BE2C (cell line): ENCODE measurements at places on chromosomes 7 and 10.

GRCh38 chr10:61923210-61923949, 21.9 kb downstream of the ARID5B start:
- DNase-seq: no peak

DNA sequence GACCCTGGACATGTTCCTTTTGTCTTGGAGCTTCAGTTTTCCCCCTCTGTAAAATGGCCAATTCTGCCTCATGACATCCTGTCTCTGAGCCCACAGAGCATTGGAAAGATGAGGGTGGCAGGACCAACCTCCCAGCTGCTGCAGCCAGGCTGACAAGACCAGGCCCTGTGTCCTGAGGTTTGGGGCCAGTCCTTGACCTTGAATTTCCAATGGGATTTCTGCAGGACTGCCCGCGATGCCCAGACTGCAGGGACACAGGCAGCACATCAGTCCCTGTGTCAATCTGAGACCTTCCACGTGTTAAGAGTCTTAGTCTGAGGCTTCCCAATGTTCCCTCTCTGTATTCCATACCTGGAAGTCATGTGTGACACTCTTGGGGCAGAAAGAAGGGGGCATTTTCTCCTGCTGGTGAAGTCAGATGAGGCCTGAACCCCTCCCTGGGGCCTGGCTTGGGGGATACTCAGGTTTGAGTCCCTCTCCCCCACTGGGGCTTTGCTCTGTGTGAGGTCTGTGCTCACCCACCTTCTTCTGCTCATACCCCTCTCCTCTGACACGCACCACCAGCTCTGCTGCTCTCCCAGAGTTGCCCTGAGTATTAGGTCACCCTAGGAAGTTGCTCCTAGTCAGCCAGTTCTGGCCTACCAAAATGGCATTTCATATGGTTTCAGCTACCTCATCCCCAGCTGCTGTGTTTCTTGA, 79.2 kb downstream of the ADCY1 start:
- DNase-seq: no peak

DNA sequence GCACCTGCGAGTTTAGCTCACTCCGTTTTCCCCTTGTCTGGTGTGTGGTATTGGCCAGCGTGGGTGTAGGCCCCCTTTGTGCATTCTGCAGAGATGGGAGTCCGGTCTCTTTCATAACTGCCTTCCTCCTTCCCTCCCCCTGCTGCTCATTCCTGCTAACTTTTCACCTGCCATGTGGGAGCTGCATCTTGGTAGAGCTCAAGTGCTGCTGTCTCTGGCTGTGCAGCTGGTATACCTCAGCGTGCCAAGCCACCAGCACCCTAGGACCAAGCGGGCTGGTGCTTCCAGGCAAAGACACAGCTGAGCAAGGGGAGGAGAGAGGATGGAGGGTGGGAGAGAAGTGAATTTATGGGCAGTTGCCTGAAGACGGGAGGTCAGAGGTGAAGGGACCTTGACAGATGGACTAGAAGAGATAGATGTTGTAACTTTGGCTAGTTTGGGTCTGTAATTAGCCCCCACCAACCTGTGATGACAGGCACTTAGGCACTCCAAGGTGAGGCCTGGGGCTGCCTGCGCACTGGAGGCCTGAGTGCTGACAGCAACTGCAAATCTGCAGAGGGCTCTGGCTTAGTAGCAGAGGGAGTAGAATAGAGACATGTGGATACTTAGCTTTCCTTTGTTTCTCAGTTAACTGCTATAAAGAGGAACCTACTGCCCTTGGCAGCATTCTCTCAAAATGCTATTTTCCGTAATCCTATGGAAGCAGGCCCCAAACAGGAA, 148.8 kb upstream of the AGK start:
- DNase-seq: no peak

- DNase-seq: no peak
These were observed 69.0 kb upstream of the RAB11FIP2 start for GRCh38 chr10:118115701-118116100.

GRCh38 chr7:127907110-127908040, 123.9 kb downstream of the LRRC4 start:
- DNase-seq: no peak

DNA sequence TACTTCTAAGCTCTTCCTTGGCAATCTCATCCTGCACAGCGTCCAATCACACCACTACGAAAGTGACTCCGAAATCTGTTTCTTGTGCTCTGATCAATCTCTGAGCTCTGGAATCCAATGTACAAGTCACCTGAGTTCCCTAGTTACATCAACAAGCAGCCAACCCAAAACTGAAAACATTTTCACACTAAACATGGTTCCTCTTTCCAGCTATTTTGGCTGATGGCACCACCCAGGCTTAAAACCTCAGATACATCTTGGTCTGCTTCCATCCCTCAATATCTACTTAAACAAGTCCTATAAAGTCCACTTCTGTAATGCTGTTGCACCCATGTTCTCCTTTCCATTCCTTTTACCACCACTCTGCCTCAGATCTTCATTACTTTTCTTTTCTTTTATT, 3.6 kb downstream of the BLOC1S2 start:
- no peak for DNase-seq

DNA sequence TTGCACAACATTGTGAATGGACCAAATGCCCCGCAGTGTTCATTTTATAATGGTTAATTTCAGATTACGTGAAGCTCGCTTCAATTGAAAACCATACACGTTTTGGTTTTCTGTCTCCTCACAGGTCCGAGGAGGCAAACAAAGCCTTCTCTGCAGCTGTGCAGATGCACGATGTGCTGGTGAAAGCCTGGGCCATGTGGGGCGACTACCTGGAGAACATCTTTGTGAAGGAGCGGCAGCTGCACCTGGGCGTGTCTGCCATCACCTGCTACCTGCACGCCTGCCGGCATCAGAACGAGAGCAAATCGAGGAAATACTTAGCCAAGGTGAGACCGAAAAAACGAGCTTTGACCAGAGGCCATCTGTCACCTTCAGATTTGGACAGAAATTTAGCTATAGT, 110.3 kb downstream of the TRRAP start:
- no peak for DNase-seq

DNA sequence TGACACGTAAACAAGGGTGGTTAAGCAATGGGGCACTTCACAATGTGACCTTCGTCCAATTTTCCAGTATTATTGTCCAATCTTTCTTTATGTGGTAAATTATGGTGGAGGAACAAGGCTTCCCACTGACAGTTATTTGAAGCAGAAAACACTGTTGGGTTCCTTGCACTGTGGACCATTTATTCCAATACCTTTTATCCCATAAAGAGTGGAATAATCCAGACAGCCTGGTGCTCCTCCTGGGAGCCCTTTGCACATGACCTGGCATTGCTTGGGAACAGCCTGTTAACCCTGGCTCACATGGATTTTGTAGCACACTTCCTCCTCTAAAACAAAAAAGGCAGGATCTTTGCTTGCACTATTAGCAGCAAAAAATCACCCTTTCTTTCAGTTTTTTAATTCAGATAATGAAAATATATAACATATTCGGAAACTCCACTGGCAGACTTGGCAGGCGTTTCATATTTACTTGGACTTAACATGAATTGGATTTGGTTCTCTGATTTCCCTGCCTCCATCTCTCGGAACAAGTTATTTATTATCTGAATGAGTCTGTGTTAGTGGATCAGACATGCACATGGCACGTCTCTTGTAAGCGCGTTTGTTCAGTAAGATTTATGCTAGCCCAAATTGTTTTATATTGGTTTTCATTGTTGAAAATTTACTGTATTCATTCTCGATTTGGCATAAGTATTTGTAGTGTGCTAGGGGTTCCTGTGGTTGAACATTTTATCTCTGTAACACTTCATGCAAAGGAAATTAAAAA, 59.3 kb downstream of the BMPER start:
- no peak for DNase-seq

GRCh38 chr7:106114716-106115383, 2.7 kb upstream of the SYPL1 start:
- no peak for DNase-seq

- DNase-seq: no peak
These were observed 9.9 kb downstream of the EPDR1 start for GRCh38 chr7:37930226-37930948.

- DNase-seq: no peak
These were observed 65.8 kb upstream of the CAMK2B start for GRCh38 chr7:44391171-44391570.

DNA sequence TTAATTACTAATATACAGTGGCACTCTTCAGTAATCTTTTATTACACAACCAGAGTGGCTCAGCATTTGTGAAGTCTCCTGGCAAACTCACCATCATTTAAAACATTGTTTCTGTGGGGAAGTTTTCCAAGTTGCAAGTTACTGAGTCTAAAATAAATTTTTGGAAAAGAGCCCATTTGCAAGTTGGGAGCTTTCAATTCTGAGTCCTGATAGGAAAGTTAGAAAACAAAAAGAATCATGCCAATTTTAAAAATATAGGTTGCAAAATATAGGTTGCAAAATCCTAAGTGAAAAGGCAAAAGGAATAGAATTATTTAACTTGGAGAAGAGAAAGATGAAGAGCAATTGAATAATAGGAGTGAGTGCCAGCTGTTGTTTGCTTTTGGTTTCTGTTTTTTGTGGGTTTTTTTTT, 378.8 kb upstream of the C7orf33 start:
- no peak for DNase-seq

DNA sequence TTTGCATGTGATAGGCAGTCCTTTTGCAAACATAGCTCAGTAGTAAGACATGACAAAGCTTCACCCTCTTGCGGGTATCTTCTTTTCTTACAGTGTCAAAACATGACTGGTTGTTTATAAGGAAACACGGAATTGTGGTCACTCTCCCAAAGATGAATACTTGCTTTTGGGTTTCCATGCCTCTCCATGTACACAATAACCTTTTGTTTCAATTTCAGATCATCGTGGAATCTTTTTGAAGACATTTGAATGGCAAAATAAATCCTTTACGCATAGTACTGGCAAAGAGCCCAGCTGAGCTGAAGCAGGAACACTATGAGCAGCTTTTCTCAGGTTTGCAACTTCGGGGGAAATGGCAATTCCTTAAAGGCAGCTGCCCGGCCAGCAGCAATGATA, 156.8 kb upstream of the FRMD4A start:
- DNase-seq: no peak

- DNase-seq: no peak
These were observed 4.2 kb downstream of the EPHB4 start for GRCh38 chr7:100823140-100823525.

DNA sequence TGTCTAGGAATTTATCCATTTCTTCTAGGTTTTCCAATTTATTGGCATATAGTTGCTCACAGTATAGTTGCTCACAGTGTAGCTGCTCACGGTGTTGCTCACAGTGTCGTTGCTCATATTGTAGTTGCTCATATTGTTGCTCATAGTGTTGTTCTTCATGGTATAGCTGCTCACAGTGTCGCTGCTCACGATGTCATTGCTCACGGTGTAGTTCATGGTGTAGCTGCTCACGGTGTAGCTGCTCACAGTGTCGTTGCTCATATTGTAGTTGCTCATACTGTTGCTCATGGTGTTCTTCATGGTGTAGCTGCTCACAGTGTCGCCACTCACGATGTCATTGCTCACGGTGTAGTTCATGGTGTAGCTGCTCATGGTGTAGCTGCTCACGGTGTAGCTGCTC, 7.7 kb upstream of the PRKAR1B start:
- no peak for DNase-seq

DNA sequence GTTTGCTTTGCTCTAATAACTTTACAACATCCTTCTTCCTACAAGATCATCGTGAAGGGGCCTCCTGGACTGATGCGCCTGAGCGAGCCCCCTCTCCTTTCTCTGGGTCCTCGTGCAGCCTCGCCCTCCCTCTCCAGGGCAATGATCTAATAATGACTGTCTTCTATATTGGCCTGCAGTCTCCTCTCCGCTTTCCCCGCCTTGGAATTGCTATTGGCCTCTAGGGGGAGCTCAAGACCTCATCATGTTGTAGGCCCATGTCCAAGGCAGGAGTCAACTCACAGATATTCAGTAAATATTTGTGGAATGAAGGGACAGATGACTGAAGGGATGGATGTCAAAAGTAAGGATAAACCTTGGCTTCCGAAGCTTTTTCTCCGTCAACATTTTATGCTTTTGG, 1180.3 kb downstream of the TYW1 start:
- peak; percentile 70 for DNase-seq

DNA sequence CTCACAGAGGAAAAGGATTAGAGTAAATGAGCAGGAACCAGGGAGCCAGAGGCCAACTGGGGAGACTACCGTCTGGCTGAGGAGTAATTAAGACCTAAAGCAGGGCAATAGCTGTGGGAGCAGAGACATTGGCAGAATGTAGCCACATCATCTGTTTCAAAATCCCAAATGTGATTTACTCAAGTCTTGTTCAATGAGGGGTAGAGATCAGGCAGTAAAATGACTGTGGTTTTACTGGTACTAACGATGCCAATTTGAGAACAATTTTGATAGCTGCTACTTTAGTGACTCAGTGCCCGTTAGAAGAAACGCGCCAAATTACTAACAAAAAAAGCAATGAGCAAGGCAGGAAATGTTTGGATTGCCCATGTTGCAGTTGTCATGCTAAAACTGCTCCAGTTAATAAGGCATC, 12.7 kb upstream of the MIOS start:
- no peak for DNase-seq

- DNase-seq: no peak
These were observed 101.6 kb downstream of the RAPGEF5 start for GRCh38 chr7:22255342-22255741.

DNA sequence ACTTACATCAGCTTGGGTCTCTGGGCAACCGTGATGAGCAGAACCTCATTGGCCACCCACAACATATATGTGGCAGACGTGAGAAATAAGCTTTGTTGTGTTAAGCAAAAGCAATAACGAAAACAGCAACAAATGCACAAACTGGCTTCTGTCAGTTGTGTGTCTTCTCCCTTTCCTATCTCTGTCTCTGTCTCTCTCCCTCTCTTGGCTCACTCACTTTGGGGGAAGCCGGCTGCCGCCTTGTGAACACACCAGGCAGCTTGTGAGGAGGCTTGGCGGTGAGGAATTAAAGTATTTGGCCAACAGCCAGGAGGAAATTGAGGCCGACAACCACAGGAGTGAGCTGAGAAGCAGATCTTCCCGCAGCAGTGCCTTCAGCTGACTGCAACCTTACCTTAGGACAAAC, 21.9 kb upstream of the CDCA7L start:
- no peak for DNase-seq

- DNase-seq: no peak
These were observed 19.1 kb upstream of the GJD4 start for GRCh38 chr10:35585903-35586535.

- DNase-seq: peak; percentile 74
These were observed 1.7 kb upstream of the VGF start for GRCh38 chr7:101166909-101167644.

DNA sequence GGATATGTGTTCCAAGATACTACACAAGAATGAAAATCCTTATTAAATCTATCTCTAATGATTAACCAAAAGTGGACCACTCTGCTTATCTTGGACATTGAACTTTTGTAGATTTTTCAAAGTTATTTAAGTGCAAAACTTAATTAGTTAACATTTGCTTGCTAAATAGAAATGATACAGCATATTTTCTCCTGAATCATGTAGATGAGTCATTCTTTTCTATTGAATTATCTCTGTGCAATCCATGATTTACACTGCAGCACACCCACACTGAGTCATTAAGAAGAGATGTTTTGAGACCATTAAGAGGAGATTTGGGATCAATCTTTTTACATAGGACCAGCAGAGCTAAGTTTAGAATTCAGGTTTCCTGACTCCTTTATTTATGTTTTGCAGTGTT, 6.6 kb upstream of the ABCC2 start:
- no peak for DNase-seq

GRCh38 chr10:26046073-26046700, 112.2 kb downstream of the MYO3A start:
- no peak for DNase-seq

GRCh38 chr10:47415520-47416304, 31.6 kb upstream of the ZNF488 start:
- DNase-seq: no peak
